ENCODE measurements at places on chromosomes 4 and X.

DNA sequence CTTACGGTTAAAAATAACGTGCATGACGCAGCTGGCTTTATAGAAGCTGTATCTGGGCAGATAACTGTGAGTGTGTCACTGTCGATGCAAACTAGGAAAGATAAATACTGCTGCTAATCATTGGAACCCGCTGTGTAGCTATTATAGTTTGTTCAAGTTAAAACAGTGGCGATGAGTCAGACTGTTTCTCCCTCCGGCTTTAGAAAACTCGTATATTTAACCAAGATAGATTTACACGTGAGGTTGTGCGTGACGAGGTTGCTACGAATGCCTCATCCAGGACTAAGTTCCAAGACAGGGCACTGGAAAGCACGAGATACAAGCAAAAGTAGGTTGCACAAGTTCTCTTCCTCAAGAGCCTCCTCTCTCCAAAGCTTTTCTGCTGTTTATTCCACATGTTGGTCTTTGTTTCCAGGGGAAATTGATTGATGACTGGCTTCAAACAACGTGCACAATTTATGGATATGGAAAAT is 270.7 kb downstream of the FBXW7 start:
- ATAC-seq = no peak

GRCh38 chr4:6873291-6873690 is 36.3 kb upstream of the TBC1D14 start:
- no peak for ATAC-seq

- ATAC-seq = no peak
These were observed 149.6 kb upstream of the DDIT4L start for GRCh38 chr4:100339870-100340269.

GRCh38 chr4:13821522-13821921 is 194.0 kb upstream of the BOD1L1 start:
- no peak for ATAC-seq

DNA sequence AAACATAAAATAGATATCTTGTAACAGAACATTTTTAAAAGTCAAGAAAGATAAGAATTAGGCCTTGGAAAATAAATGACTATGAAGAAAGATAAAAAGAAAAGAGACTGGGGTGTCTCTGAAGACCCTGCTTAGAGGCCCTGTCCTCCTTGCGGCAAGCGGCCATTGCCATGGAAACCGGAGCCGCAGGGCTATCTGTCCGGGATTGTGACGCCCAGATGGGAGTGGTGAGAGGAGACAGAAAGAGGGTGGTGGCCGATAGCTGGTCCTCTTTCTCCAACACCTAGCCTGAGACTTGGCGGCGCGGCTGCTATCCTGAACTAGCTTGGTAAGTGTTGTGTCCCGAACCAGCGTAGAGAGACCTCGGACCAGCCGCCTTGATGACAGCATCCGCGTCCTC is at the start of gene DUSP21:
TSS of gene DUSP21 (plus strand) at position 269 of the 400 bp plus-strand sequence. CDS start at position 381, 112 bp downstream.
- no peak for ATAC-seq

DNA sequence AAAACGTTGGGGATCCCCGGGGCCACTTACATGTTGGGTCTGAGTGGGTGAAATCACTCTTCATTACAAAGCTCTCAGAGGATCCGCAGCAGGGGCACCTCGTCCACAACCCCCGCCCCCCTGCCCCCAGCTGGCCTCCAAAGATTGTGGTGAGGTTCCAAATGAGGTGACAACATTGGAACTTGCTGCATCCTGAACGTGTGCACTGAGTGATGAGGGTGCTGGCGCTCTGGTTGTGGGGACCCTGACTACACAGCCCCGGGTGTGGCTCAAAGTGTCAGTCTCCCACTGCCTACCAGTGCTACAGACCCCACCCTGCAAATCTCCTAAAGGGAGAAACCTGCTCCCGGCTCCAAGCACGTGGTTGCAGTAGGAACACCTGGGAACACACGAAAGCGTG is 111.9 kb downstream of the PHKA2 start:
- no peak for ATAC-seq

DNA sequence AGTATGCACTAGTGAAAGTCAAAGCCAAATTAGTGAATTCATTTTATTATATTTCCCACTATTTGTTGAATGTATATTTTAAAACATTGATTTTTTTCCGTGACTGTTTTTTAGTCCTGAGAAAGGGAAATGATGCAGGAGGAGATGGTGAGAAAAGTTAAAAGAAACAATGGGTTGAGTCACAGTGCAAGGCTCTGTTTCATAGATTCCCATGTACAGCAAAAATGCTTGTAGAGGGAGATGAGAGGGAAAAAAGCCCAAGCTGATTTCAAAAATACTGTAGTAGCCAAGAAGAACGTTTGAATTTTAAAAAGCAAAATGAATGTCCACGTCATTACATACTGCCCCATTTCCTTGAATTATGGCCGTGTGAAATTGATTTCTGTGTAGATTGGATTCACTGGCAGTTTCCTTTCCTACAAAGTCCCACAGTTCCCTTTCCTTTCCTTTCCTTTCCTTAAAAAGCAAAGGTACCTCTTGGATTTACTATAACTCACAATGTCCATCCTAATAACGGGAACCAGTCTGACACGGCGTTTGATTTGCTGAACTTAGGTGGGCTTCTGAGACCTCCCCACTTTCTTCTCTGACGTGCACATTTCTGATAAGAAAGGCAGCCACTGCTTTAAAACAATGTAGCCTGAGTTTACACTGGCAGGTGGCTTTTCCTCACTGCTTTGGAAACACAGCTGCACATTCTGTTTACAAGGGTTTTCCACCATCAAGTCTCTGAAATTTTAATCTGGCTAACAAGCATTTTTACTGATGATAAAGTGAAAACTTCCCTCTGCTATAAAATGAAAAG is 63.7 kb downstream of the SPCS3 start:
- ATAC-seq = no peak

- no peak for ATAC-seq
These were observed 543.1 kb upstream of the ADGRL3 start for GRCh38 chr4:60657041-60657440.

GRCh38 chrX:30615229-30615628 is 37.7 kb upstream of the TASL start:
- no peak for ATAC-seq

GRCh38 chr4:165364452-165365080 is 14.2 kb upstream of the CPE start:
- ATAC-seq = no peak

DNA sequence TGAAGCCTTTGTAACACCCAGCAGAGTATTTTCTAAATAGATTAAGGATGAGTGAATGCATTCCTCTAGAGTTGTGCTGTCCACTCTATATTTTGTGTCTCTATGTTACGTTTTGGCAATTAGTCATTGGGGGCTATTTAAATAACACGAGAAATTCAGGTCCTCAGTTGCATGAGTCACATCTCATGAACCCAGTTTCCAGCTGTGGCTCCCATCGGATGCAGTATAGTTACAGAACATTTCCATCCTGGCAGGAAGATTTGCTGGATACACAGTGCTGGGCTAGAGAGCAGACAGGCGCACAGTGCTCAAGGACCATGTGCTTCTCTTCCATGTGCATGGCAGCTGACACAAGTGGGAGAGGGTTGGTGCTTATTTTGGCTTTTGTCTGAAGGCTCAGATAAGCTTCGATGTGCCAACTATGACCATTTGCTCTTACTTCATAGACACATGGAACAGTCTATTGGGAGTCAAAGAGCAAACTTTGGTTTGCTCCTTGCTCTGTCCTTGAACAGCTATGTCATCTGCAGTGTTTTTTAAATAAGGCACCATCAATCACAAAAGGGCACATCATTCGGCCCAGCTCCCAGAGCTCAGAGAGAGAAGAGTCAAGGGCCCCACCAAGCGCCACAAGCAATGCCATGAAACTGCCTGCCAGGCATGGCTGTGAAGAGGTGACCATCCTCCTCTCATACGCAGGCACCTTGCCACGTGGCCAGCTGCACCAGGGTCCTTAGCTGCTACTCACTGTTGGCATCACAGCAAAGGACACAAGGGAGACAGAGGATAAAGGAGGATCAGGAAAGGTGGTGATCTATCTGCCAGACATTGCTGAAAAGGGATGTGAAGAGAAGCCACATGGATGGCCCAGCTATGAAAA is 8.1 kb upstream of the STS start:
- no peak for ATAC-seq

DNA sequence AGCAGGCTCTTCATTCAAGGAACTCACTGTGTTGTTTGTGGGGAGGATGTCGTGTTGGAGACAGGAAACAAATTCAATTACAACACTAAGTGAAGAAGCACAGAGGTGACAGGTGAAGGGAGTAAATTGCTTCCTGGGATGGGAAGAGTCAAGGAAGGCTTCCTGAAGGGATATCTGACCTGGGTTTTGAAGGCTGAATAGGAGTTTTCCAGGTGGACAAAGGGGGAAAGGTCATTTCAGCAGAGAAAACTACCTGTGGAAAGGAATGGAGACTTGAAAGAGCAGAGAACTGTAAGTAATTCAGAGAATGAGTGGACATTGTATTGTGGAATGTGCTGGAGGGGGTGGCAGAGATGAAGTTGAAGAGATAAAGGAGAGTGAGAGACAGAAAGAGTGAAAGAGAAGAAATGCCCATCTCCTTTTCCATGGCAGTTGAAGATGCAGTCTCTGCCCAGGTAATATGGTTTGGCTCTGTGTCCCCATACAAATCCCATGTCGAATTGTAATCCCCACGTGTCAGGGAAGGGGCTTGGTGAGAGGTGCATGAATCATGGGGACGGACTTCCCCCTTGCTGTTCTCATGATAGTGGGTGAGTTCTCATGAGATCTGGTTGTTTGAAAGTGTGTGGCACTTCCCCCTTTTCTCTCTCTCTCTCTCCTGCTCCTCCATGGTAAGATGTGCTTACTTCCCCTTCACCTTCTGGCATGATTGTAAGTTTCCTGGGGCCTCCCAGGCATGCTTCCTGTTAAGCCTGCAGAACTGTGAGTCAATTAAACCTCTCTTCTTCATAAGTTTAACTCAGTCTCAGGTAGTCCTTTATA is 205.7 kb upstream of the BCOR start:
- no peak for ATAC-seq

DNA sequence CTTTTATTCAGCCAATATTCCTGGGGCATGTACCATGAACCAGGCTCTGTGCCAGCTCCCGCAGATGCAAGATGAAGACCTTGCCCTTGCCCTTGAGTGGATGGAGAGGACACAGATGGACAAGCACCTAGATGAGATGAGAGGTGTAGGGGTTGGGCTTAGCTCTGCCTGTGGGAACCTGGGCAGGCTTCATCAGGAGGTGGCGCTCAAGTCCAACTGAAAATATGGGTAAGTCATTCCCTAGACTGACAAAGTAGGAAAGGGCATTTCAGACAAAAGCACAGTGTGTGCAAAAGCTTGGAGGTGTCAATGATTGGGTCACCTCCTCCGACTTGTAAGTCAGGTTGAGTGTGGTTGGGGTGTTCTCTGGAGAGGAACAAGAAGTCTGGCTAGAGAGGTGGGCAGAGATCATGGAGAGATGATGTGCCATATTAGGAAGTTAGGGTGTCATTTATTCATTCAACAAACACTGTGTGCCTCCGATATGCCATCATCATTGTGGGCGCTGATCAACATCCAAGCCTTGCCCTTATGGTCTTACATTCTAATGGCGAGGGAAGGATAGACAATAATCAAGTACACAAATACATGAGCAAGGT is 64.6 kb downstream of the ANAPC4 start:
- no peak for ATAC-seq

DNA sequence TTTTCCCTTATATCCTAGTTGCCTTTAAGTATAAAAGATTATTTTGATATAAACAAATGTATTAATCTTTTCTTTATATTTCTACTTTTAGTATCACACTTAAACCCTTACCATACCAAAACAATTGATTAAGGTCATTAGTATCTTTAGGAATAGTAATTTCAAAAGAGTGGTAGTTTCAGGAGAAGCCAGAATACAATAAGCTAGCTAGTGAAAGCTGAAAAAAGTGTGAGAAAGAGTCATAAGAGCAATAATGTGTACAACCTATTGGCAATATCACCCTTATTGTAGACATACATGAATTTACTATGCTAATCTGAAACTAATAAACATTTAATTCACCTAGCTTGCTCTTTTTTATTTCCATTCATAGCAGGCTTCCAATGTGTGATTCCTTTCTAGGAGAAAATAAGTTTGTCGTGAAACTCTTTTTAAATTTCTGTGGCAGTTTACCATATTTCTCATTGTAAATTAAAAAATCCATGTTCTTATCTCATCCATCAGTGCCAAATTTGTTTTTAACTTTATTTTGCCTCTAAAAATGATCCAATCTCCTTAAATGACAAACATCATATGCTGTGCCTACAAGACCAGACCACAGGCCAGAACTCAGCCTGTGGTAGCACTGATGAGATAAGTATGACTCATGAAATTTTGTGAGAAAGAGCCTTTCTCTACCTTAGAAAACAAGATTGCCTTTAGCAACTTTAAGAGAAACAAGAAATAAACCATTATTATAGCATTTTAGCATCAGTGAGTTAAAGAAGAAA is 8.1 kb downstream of the NEK1 start:
- no peak for ATAC-seq

- no peak for ATAC-seq
These were observed 603.8 kb downstream of the RAPGEF2 start for GRCh38 chr4:159706704-159707103.

GRCh38 chr4:83858131-83858530 is 322.2 kb downstream of the GPAT3 start:
- no peak for ATAC-seq

DNA sequence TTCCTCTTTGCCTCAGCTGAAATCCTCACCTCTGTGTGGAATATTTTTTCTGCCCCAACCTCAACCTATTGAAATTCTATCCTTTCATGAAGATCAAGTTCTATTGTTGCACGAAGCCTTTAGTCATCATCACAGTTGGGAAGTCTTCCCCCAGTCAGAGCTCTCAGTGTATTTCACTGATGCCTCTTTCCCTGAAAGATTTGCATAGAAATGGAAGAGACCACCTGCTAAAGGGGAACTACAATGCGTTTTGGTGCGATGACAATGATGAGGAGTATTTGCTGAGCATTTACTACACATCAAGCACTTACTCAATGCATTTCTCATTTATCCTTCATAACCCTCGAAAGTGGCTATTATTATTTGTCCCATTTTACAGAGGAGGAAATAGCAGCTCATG is 151.2 kb upstream of the KLF3 start:
- no peak for ATAC-seq

DNA sequence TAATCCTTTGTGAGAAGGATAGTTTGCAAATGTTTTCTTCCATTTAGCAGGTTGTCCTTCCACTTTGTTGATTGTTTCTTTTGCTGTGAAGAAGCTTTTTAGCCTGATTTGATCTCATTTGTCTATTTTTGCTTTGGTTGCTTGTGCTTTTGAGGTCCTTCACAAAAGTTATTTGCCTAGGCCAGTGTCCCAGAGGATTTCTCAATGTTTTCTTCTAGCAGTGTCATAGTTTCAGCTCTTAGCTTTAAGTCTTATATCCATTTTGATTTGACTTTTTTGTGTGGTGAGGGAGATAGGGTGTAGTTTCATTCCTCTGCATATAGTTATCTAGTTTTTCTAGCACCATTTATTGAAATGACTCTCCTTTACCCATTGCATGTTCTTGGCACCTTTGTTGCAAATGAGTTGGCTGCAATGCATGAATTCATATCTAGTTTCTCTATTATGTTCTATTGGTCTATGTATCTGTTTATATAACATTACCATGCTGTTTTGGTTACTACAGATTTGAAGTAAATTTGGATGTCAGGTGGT is 41.8 kb upstream of the ANTXR2 start:
- ATAC-seq = no peak
